RCC 7860 (cell line): ENCODE measurements at places on chromosomes 7 and 10.

DNA sequence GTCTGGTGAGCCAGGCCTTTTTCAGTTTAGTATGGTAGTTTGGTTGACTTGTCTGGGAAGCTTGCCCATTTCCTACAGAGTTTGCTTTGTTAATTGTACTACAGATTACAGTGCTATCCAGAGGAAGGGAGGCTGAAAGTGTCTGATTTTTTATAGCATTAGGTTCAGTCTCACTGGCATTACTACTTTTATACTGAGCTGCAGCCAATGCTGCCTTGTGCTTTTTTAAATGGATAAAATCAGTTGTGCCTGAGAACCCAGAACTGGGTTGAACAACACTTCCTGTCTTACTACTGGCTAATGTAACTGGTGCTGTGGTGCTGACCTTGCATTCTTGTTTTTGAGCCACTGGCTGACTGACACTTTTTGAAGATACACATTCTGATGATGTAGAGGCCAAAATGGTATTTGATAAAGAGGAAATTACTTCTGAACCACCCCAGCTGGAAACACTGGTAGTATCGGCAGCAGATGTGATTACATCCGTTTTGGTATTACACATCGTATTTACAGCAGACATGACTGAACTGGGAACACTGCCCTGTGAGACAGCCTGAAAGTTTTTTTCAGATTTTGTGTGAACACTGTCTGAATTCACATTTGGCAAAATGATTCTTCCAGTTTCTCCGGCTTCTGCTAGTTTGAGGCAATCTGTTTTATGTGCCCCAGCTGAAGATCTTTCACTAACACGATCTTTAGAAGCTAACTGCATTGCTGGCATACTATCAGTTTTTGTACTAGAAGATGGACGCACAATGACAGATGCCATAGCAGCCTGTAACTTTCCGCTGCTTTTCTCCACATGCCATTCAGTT is 74.1 kb downstream of the NRBF2 start:
- DNase-seq, result no peak

GRCh38 chr10:12394241-12395033 is 45.1 kb downstream of the CAMK1D start:
- DNase-seq, result peak; percentile 58

- DNase-seq, result no peak
These were observed 564.9 kb upstream of the MGMT start for GRCh38 chr10:128902031-128902710.

DNA sequence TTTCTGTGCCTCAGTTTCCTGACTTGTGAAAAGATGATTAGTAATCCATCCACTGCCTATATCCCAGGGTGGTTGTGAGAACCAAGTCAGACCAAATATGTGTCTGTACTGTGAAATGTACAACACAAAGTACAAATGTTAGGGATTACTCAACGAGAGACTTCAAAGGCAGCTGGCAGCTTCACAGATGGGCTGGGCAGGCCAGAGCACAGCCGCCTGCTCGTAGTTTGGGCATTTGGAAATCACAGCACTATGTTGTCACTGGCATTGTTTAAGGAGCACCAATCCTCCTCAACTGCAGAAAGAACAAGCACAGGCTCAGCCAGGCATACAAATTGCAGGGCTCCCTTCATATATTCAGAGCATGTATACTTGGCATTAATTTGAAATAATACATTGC is 64.5 kb upstream of the C10orf90 start:
- no peak for DNase-seq

DNA sequence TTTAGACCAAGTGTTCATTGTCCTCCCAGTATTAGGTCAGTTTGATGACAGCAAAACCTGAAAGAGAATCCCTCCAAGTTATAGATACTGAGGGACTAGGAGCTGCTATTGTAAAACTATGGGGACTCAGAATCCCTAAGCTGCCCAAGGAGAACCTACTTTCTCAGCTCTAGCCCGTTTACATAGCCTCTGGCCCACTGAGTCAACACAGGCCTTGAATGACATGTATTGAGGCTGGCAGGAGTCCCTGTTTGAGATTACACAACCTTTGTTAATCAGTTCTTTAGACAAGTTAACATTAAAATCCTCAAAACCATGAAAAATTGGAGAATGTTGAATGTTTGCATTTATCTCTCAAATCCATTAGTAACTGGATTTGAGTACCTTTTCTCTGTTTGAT is 1079.0 kb downstream of the KCNMA1 start:
- no peak for DNase-seq

- DNase-seq, result peak; percentile 31
These were observed 198.2 kb downstream of the MLLT10 start for GRCh38 chr10:21732067-21732772.

DNA sequence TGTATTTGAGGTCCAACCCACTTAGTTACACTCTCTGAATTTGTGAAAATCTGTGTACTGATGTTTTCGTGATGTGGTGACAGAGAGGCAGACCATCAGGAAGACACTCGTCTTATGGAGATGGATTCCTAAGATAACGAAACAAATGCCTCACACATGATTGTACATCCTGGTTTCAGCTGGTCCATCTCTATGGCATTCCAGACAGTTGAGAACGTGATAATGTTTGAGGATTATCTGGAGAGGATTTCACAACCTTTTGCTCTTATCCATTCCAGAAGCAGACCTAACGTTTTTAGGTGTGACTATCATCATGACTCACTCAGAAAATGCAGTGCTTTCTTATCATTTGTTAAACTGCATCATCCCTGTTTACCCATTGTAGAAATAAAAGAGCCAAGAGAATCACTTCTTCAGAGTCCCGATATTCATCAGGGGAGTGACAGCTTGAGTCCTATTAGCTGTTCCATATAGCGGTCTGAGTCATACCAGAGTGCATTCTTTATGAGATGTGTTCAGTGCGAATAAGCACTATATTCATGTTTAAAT is 74.5 kb downstream of the BMPER start:
- peak; percentile 100 for DNase-seq

- no peak for DNase-seq
These were observed 79.3 kb downstream of the INSYN2A start for GRCh38 chr10:127117125-127117524.

GRCh38 chr7:1914743-1915142 is 244.7 kb downstream of the ELFN1 start:
- DNase-seq, result no peak

DNA sequence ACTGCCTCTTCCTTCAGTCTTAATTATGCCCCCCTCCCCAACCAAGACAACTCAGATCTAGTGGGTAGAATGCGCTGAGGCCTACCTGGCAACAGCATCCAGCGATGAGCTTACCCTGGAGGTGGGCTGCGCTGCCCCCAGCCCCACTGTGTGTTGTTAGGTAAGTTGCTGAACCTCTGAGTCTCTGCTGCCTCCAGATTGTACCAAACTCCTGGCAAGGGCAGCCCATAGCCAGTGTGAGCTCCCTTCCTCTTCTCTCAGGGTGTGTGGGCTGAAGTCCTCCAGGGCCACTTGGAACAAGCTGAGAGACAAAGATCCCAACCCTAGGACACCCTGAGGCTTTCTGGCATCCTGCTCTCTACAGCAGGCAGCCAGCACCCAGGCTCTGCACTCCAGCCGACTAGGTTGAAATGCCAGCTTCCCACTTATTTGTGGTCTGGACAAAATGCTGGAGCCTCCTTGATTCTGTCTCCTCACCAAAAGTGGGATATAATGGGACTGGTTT is 135.3 kb downstream of the ARHGAP22 start:
- DNase-seq, result no peak

- no peak for DNase-seq
These were observed 26.9 kb downstream of the NUP205 start for GRCh38 chr7:135584362-135585353.

DNA sequence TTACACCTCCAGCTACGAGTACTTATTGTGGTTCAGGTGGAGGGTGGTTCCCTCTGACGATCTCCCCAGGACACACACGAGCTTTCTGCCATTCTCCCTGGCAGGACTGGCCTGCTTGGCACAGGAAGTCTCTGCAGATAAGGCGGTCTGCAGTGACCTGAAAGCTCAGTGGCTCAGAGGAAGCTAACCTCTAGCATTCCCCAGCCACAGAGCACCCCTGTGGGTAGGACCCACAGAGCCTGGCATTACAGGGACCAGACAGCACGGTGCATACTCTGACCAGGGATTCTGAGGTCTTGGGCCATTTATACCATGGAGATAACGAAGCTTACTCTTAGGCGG is 1.9 kb upstream of the GPR146 start:
- no peak for DNase-seq

DNA sequence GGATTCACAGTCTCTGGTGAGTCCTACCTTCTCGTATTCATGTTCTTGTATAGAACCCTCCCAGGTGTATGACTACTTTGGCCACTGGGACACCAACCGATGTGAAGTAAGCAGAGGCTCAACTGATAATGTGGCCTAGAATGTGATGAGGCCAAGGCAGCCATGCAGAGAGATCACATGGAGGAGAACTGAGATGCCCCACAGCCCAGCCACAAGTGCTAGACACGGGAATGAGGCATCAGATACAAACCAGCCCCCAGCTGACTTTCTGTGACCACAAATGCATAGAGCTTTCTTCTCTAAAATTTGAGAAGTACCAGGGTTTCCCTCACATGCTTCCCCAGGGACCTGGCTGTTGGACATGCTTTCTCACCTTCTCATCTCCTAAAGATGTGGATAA is 375.7 kb downstream of the CCSER2 start:
- no peak for DNase-seq

GRCh38 chr10:43407148-43407575 is 1.8 kb downstream of the HNRNPF start:
- DNase-seq, result no peak

DNA sequence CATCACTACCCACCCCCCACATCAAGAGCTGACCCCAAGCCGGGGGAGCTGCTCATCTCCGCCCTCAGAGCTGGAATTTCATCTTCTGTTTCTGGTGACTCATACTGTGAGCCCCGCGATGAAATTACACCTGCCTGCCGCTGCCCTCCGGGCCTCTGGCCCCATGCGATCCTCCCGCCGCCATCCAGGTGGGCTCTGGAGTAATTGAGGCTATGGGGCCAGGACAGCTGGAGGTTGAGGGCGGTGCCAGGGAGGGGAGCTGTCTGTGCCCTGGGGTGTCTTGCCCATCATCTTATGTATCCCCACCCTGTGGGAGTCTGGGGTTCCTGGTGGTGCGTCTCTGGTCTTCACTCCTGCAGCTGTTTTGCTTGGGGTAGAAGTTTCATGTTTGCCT is 9.0 kb downstream of the GTF2IRD1 start:
- no peak for DNase-seq

DNA sequence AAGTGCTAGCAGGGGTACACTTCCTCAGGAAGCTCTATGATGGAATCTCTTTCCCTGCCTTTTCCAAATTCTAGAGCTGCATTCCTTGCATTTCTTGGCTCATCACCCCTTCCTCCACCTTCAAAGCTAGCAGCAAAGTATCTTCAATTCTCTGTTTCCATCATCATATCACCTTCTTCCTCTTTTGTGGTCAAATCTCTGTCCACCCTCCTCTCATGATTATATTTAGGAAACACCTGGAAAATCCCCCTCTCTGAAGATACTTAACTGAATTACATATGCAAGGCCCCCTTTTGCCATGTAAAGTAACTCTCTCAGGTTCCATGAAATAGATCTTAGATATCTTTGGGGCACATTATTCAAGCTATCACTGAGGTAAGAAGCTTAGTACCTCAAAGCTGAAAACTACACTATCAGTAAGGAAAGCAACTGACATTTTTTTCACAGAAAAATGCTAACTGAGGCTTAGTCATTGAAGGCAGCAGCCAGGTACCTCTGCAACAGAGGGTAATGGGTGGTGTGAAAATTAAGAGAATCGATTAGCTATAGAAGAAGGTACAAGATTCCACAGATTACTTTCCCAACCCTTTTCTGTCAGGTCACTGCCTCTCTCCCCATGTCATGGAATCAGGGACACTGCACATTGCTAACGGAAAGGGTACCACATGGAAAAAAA is 197.3 kb downstream of the MACC1 start:
- no peak for DNase-seq

DNA sequence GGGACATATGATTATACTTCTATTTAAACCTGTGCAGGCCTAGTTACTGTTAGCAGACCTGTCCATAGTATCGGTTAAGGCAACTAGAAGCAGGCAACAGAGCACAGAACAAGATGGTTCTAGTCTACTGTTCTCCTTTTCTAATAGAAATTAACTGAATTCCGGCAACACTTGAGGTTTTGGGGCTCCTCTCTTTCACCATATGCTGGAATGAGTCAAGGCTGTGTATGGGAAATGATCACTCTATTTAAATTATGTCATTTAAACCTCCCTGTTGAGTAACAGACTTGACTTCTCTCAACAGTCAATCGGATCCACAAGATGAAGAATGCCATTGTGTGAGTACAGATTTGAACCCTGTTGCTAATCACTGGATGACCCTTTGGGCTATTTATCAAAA is 6.2 kb upstream of the OTUD1 start:
- no peak for DNase-seq

GRCh38 chr10:35195361-35196306 is 69.0 kb downstream of the CREM start:
- DNase-seq, result peak; percentile 93
